GM04503 (cell line): ENCODE measurements at places on chromosomes 3 and 15.
A peak's percentile ranks its signal among the peaks of the same experiment; 100 is the strongest.

DNA sequence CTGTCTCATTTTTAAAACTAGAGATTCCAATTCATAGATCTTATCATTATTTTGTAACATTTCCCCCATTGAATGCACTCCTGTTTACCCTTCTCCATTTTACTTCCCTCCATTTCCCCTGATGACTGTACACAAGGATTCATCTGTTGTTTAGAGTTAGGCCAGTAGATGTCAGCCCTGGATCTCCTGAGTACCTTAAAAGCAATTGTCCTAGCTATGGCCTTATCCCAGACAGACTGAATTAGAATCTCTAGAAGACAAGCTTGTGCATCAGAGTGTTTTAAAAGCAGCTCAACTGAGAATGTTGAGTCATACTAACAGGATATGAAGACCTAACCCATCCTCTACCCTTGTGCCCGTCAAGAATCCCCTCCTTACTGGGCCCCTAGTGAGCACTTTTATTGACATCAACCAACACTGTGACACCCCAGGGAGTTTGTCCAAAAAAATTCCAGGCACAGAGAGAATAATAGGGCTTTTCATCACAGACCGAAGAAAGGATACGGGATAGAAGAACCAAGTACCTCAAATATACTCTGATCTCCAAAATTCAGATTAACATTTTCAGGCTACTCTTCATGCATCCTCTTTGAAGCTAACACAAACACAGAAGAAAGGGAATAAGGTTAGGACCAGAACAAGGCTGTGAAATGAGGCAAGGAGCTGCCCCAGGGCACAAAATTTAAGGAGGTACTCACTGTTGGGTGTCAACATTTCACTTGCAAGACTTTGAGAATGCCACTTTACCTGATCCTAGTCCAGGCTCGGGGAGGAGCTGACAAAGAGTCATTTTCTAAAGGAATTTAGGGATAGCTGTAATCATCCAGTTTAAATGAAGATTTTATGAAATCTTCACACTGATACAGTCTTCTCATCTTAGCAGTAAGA, 17.1 kb downstream of the ZBED2 start:
- DNase-seq, result peak; percentile 47

- no peak for DNase-seq
Measured at GRCh38 chr15:90558171-90558573, 28.4 kb downstream of the CRTC3 start.

GRCh38 chr3:23325466-23326065, 122.4 kb downstream of the UBE2E2 start:
- DNase-seq, result no peak

DNA sequence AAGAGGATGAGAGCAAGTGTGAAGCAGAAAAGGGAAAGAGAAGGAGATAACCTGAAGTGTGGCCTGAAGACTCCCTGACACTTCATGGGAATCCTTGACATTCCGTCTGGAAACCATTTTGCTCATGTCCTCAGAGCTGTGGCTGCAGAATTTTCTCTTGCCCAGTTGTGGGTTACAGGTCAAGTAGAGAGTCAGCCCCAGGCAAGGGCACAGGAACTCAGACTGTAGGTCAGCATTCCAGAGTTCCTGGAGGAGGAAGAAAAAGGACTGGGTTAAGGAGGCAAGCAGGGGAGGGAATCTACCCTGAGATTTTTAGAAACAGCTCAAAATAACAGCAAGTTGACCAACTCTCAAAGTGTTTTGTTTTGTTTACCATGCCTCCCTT, 4.1 kb upstream of the THSD4 start:
- no peak for DNase-seq

- DNase-seq, result peak; percentile 71
Measured at GRCh38 chr15:49313650-49314049, 109.4 kb upstream of the FGF7 start.
